ENCODE measurements at places on chromosomes 11 and 22.

- DNase-seq = no peak
Measured at GRCh38 chr11:68106165-68106940, 14.8 kb downstream of the CHKA start.

DNA sequence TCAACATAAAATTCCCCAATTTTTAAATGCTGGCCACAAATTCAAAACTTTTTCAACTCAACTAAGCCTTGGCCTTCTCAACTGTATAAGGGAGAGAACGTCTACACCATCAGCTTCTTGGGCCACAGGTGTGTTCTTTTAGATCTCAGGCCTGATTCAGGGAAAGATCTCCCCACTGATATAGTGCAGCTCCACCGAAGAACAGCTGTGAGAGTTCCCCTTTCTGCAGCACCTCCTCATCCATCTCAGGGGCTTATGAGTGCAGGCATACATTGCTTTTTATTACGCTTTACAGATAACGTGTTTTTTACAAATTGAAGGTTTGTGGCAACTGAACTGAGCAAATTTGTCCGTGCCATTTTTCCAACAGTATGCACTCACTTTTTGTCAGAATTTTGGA is 8.0 kb upstream of the CD82 start:
- no peak for DNase-seq

GRCh38 chr11:16749092-16749491 is 10.6 kb downstream of the C11orf58 start:
- no peak for DNase-seq

GRCh38 chr11:81380395-81380794 is 1353.3 kb downstream of the FAM181B start:
- no peak for DNase-seq
